Kasumi-1 (cell line): ENCODE measurements at places on chromosomes 4 and X.
A peak's percentile ranks its signal among the peaks of the same experiment; 100 is the strongest.

DNA sequence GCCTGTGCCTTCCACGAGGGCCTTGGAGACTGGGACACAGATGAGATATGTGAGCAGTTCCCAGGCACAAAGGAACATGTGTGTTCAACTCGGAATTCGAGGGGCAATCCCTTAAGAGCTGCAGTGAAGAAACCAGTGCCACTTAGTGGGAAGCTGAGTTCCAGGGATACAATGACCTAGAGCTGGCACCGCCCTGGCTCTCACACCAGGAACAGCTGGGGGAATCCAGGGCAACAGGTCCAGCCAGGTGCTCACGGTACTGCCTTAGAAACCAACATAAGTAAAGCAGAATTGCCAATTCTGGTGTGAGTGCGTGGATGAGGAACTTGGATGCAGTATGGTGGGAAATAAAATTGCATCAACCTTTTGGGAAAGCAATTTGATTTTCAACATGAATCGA, 122.9 kb downstream of the AFAP1 start:
- no peak for DNase-seq

- peak; percentile 27 for DNase-seq
Measured at GRCh38 chrX:147838465-147839131, 73.1 kb upstream of the FMR1 start.

DNA sequence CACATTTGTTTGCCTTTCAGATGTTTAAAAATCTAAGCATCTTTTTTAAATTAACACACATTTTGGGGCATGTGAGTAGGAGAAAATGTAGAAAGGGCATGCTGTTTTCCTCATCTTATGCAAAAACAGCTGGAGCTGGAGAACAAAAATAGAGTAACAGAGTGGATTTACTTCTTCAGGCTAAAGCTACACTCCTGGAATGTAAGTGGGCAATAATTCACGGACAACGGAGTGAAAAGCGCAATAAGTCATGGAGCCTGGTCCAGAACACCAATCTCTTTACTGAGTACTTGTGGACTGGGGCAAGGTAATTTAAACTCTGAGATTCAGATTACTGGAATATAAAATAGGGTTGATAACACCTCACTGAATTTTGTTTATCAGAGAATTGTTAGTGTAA, 1018.8 kb upstream of the HS3ST1 start:
- DNase-seq: no peak

GRCh38 chr4:146190456-146190855, 14.9 kb downstream of the LSM6 start:
- no peak for DNase-seq

GRCh38 chr4:87916626-87917025, 58.9 kb upstream of the SPP1 start:
- peak; percentile 62 for DNase-seq

DNA sequence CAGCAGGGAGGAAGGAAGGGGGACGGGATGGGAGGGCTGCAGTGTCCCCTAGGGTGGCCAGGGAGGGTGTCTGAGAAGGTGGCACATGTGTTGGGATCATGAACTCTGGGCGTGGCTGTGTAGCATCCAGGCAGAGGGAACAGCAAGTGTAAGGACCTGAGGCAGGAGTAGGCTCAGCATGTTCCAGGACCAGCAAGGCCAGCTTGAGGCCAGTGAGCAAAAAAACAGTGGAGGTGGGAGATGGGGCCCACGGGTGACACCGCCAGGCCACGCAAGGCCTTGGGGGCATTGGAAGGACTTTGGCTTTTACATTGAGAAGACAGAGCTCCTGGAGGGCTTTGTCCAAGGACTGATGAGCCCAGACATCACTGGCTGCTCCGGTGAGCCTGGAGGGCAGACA, 16.5 kb upstream of the WFS1 start:
- DNase-seq: no peak

DNA sequence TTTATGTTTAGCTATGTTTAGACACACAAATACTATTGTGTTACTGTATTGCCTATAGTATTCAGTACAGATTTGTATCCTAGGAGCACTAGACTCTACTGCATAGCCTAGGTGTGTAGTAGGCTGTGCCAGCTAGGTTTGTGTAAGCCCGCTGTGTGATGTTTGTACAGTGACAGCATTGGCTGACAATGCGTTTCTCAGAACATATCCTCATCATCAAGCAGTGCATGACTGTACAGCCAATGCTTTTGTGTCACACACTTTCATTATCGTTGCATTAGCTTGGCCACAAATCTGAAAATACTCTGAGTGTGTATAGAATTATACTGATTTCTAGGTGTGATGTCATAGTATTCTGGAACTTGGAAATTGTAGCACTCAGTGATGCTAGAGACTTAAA, 63.4 kb downstream of the CLDN34 start:
- no peak for DNase-seq

GRCh38 chr4:137997496-137997895, 244.7 kb downstream of the SLC7A11 start:
- DNase-seq: no peak

DNA sequence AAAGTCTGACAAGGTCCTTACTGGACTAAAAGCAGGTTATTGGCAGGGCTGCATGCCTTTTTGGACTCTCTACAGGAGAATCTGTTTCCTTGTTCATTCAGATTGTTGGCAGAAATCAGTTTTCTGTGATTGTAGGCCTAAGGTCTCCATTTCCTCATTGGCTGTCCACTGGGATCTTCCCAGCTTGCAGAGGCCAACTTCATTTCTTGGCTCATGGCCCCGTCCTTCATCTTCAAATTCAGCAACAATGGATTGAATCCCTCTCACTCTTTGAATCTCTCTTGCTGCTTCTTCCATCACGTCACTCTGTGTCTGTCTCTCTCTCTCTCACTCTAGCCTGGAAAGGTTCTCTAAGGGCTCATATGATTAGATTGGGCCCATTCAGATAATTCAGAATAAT, 14.9 kb upstream of the GLUD2 start:
- no peak for DNase-seq

- DNase-seq: no peak
Measured at GRCh38 chr4:39205000-39205399, 22.7 kb downstream of the WDR19 start.

- no peak for DNase-seq
Measured at GRCh38 chr4:13881892-13882291, 254.4 kb upstream of the BOD1L1 start.

- DNase-seq: no peak
Measured at GRCh38 chrX:56519642-56520041, 43.8 kb upstream of the UBQLN2 start.

- DNase-seq: peak; percentile 12
Measured at GRCh38 chrX:48813644-48814043, 11.8 kb downstream of the HDAC6 start.

DNA sequence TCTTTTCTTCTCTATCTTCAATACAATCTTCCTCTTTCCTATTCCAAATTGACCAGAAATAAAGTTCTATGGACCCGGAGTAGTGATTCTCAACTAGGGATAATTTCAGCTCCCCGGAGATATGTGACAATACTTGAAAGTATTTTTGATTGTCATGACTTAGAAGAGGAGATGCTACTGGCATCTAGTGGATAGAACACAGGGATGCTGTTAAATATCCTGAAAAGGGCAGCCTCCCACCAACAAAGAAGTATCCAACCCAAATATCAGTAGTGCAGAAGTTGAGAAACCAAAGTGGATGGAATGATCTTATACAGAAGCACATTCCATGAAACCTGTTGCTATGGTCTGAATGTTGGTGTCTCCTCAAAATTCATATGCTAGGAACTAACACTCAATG, 65.7 kb upstream of the NDST3 start:
- DNase-seq: no peak

DNA sequence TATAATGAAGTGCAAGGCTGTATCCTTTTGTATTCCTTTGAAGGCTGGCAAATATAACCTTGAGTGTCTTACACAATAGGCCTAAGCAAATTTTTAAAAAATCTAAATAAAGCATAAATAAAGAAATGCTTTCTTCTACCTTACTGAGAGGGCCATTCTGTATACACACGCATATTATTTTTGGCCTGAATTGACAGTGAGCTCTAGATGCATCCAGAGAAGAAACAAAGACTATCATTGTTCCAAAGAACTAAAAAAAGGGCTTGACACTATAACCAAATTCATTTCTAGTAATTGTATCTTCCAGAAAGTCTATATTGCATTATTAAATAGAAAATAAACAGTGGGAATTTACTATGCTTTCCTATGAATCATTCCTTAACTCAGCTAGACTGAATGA, 100.2 kb downstream of the MAGEB17 start:
- DNase-seq: no peak
